ENCODE measurements at places on chromosomes 7 and 10.
A peak's percentile ranks its signal among the peaks of the same experiment; 100 is the strongest.

GRCh38 chr7:158529181-158530096 is 58.2 kb downstream of the PTPRN2 start:
- DNase-seq = no peak

- no peak for DNase-seq
These were observed 129.7 kb downstream of the TMEM178B start for GRCh38 chr7:141203586-141203985.

DNA sequence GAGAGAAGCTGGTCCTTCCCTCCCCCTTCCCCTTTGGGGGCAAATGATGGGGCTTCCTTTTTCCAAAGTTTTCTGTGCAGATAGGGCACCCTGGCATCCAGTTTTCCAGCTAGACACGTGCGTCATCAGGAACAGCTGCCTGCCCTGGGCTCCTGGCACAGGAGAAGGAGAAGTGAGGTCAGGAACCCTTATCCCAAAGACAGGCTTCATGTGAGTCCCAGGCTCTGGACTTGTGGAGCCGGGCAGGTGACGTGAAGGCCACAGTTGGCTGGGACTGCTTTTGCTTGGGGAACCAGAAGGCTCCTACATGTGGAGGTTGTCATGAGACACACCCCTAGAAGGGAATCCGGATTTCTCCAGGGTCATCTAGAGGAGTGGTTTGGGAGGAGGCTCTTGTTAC is 66.5 kb downstream of the RBM20 start:
- DNase-seq = no peak

DNA sequence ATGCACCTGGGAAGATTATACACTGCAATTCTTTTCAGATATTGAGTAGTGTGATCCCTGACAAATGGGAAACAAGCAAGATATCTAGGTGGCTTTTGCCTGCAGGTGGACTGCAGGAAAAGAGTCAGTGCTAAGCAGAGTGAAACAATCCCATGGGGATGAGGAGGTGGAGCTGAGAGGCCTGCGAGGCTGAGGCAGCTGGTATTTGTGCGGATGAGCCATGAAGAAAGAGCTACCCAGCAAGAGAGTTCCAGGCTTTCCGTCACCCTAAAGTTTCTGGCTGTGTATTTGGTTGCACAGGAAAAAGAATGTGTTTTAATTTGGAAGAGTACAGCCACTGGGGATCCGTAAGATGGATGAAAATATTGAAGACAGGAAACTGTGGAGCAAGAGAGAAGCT is 714.1 kb upstream of the COBL start:
- no peak for DNase-seq

- no peak for DNase-seq
These were observed 48.2 kb upstream of the WDR11 start for GRCh38 chr10:120802935-120803334.

GRCh38 chr7:153381275-153382040 is 621.9 kb downstream of the ACTR3B start:
- no peak for DNase-seq

- peak; percentile 48 for DNase-seq
These were observed 115.2 kb downstream of the PDE1C start for GRCh38 chr7:31955021-31955420.

DNA sequence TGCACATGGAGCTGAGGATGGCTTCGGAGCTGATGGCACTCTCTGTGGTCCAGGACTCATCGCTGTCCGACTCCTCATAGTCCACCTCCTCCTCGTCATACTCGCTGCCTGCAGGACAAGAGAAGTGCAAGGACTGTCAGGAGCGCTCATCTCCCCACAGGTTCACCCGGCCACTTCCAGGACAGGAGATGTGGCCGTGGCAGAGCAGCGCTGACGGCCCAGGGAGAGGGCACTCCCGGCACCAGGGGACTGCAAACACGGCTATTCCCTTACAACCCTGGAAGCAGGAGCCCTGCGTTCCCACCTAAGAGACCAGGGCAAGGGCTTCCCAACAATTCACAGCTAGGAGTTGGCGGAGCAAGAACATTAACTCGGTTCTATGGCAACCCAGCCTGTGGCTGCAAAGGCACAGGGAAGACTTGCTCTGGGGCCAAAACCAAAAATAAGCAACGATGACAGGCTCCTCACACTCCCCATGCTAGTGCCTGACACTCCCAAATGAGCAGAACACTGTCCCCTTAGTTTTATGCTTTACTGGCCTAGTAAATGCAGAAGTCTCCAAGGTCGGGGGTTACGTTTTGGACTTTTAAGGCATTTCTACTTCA is 100.9 kb downstream of the TAX1BP1 start:
- no peak for DNase-seq

DNA sequence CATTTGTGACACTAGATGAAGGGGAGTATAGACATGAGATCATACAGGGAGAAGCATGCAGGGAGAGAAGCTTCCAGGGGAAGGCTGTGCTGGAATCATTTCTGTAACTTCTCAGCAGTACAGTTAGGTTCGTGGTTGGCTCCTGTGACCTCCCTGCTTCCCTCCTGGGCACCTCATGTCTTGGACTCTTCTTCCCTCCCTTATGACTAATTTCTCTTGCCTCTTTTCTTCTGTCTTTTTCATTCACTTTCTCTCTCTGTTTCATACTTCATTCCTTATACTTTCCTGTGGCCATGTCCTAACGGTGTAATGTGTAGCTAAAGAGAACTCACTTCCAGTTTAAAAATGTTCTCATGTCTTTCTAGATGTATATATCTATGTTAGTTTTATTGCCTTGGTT is 19.1 kb upstream of the HKDC1 start:
- DNase-seq = peak; percentile 76

- no peak for DNase-seq
These were observed 16.1 kb upstream of the CAV2 start for GRCh38 chr7:116483271-116483942.

DNA sequence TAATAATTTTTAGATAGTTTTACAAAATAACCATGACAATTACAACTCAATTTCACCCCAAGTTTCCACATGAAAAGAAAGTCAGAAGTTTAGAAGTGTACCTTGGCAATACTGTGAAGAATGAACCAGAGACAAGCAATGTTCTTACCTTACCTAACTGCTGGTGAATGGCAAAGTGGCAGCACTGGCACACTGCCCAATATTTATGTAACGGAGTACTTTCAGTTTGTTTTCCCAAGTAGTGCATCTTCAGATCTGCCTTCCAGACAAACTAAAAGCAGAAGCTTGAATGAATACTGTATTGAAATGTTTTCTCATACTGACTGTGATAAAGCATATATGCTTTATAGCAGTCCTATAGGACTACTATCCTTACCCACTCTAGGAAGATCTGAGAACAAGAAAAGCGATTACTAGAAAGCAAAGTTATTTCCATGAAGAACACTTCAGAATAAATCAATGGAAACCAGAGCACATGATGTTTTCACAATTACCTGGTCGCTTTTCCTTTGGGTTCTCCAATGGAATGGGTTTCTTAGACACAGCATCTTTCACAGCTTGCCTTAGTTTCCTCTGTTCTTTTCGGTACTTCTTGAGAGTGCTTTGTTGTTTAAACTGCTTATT is 1.5 kb downstream of the NOC3L start:
- DNase-seq = peak; percentile 15

- no peak for DNase-seq
These were observed 13.6 kb downstream of the SNX10 start for GRCh38 chr7:26305090-26305868.

DNA sequence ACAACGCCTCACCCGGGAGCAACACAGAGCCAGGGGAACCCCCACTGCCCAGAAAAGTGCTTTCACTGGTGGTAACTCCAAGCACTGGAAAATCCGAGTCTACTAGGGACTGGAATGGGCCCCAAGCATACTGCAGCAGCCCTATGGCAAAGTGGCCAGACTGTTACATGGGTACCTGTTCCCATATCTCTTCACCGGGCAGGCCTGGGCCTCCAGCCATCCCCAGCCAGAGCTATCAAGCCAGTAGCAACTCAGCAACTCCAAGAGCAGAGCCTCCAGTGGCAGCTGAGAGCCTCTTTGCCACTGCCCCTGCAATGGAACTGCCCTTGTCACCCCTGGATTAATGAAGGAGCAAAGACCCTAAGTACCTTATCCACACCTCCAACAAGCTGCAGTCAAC is 73.5 kb downstream of the HBP1 start:
- no peak for DNase-seq

- peak; percentile 73 for DNase-seq
These were observed 14.6 kb upstream of the ZSCAN21 start for GRCh38 chr7:100034871-100035510.

- DNase-seq = no peak
These were observed 39.2 kb upstream of the NANOS1 start for GRCh38 chr10:118990326-118990725.

DNA sequence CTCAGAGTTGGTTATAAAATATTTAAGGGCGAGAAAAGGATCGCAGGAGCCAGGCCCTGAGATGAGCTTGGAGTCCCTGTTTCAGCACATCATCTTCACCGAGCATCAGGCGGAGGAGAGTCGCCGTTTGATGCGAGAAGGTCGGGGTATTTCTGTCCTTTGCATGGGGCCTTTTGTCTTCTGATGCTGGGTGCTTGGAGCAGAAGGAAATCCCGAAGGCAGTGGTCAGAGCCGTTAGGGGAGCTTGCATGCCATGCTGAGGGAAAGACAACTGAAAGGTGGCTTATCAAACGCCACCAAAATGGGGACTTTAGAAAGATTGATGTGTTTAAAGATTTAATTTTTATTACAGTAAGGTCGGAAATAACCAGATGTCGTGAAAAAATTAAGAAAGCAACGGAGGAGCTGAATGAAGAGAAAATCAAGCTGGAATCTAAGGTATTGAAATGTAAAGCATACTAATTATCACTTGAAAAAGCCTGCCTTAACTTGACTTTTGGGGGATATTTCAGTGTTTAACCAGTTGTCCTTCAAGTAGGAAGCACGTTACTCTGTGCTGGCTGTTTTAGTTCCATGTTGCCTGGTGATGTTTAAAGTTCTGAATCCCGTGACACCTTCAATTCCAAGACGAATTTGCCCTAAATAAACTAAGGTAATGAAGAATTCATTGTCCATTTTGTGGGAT is 845 bp downstream of the CCDC172 start:
- DNase-seq = no peak

DNA sequence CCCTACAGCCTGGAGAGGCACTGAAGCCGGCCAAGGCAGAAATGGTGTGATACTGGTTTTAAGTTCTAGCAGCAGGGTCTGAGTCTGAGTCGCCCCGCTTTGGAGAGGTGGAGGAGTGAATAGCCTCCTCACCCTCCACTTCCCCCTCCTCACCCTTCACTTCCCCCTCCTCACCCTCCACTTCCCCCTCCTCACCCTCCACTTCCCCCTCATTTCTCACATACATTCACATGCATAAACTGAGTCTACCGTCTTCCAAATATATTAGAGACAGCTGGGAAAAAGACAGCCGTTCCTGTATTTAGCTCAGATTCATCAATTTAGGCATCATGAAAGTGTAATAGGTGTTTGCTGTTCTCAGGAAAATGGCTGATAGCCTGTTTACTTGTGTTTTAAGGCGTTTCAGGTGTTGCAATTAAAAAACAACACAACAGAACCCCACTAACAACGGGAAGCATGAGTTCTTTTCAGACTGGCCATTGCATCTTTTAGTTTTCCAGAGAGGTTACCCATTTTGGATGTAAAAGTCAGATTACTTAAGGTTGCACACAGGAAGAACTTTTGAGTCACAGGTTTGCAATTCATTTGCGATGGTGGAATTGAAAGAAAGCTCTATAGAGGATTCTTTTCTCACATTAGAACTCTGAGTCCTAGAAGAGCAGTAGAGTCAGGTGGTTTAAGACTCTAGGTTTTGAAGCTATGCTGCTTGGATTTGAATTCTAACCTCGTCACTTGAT is 861 bp downstream of the NRBF2 start:
- DNase-seq = no peak

GRCh38 chr7:69062020-69062765 is 536.1 kb upstream of the AUTS2 start:
- DNase-seq = no peak

GRCh38 chr7:25476863-25477499 is 248.7 kb upstream of the NPVF start:
- no peak for DNase-seq

DNA sequence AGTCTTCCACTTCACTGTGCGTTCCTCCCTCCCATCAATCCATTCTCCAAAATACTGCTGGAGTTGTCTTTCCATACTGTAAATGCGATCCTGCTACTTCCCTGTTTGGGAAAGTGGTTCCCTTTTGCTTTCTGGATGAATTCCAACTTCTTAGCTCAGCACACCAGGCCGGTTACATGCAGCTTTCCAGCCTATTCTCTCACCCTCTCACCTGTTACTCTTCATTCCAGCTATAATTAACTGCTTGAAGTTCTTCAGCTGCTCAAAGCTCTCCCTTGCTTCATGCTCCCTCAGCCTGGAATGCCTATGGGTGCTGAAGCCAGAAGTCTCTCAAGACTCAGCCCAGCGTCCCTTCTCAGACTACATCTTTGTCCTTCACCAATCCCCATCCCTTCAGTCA is 6.0 kb upstream of the ZNRF2 start:
- DNase-seq = no peak

- DNase-seq = no peak
These were observed 33.1 kb downstream of the GLRX3 start for GRCh38 chr10:130169136-130169859.

DNA sequence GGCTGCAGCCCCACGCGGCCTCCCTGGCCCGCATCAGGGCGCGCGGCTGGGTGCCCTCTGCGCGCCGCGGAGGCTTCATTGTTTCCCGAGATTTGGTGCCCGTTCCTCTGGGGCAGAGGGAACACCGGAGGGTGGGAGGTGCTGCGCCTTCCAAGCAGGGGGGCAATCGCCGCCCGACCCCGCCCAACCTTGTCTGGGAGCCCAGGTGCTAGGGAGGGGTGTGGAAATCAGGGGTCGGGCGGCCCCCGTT is 1.0 kb upstream of the NRP1 start:
- DNase-seq = no peak

GRCh38 chr10:12181065-12181775 is 14.5 kb downstream of the NUDT5 start:
- peak; percentile 45 for DNase-seq

GRCh38 chr10:55091691-55092328 is 290.8 kb upstream of the PCDH15 start:
- DNase-seq = no peak

- no peak for DNase-seq
These were observed 30.2 kb upstream of the CARD11 start for GRCh38 chr7:3073763-3074458.

DNA sequence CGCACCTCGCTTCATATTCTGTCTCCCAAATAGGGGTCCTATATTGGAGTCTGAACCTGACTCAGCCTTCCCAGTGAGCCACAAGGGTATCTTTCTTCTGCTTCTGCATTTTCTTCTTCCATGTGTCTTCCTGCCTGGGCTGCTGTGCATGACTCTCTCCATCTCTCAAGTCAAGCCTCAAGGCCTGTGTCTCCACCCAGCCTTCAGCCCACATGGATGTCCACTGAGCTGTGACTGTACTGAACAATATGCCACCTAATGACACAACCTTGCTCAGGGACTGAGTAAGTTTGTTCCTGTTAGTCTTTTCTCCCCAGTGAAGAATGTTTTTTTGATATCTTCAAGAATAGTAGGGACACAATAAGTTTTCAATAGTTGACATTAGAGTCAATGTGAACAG is 162.7 kb upstream of the TBX20 start:
- no peak for DNase-seq

DNA sequence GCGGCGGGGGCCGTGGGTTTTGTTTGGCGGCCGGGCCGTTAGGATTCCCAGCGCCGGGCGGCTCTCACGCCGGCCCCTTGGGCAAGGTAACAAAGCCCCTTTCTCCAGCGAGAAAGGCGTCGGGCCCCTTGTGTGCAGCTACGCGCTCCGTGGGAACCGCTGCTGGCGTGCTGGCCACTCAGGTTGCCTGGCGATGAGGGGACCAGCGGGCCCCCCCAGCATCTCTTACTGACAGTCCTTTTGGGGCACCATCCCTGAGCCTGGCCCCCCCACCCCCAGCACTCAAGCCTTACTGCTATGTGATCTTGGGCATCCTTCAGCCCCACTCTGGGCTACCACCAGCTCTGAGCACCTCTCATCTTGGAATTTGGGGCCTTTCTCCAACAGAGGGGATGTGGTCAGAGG is 1.8 kb downstream of the LFNG start:
- DNase-seq = peak; percentile 57
